Motor neuron (in vitro differentiated cells): ENCODE measurements at places on chromosomes 7 and 10.

DNA sequence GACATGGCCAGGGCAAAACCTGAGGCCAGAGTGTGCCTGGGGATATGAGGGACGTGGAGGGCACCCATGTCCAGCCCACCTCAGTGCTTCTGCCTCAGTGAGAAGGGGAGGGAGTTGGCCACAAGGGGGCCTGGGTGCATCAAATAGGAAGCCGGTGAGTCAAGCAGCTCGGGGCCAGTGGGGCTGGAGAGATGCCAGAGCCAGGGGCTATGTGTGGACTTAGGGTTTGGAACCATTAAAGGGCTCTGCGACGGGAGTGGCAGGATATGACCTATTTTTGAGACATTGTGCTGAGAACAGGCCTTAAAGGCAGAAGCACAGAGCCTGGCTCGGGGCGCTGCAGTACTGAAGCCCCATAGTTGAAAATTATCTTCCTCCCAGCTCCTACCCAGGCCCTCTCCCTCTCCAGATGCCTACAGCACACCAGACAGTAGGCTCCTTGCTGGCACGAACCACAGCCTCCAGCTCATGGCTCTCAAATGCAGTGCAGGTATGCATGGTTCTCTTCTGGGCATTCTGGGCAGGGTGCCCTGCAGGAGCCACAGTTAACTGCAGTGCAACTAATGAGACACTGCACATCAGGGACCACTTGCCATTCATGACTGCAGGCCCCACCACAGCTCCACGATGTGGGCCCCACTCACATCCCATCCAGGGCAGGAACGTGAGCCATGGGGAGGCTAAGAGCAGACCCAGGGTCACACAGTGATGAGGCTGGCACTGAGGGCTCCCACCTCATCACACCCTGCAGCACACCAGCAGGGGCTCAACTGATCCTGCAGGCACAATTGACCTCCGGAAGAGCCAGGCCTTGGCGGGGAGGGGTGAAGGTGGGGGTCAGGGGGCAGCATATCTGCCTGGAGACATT lies 7.2 kb upstream of the PGAM2 start:
- peak; percentile 83 for ATAC-seq

DNA sequence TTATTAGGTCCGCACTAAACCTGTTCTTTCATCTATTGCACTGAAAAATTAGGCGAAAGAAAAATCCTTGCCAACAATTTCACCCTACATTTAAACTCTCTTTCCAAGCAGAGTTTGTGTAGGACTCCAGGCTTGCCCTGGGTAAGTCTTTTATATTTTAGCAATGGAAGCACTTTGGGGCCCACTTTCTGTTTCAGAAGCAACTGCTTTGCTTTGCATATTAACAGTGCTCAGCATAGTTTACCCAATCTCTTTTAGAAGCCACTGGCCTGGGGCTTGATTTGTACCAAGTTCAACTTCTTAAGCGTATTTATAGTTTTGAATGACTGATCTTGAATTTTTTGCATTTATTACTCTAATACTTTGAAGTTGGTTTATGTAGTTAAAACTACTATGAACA lies 78.8 kb upstream of the MDFIC start:
- ATAC-seq = no peak

- ATAC-seq = no peak
Measured at GRCh38 chr7:112223310-112223709, 16.8 kb downstream of the ZNF277 start.

- ATAC-seq = no peak
Measured at GRCh38 chr7:33243319-33243881, 114.0 kb downstream of the BBS9 start.

- peak; percentile 62 for ATAC-seq
Measured at GRCh38 chr10:67115972-67116371, 190.1 kb downstream of the LRRTM3 start.
